Activated T-cell treated with anti-CD3 and anti-CD28 coated beads for 48 hours (primary cell): ENCODE measurements at places on chromosomes 7 and 10.

DNA sequence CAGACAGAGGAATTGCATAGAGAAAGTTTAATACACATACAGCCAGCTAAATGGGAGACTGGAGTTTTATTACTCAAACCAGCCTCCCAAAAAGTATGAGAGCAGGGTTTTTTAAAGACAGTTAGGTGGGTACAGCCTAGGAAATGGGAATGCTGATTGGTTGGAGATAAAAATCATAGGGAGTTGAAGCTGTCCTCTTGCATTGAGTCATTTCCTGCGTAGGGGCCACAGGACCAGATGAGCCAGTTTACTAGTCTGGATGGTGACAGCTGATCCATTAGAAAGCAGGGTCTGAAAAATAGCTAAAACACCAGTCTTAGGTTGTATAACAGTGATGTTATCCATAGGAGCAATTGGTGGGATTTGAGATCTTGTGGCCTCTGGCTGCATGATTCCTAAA, 76.1 kb upstream of the POM121L12 start:
- no peak for DNase-seq

GRCh38 chr10:116082206-116082605, 190.8 kb downstream of the GFRA1 start:
- no peak for DNase-seq

DNA sequence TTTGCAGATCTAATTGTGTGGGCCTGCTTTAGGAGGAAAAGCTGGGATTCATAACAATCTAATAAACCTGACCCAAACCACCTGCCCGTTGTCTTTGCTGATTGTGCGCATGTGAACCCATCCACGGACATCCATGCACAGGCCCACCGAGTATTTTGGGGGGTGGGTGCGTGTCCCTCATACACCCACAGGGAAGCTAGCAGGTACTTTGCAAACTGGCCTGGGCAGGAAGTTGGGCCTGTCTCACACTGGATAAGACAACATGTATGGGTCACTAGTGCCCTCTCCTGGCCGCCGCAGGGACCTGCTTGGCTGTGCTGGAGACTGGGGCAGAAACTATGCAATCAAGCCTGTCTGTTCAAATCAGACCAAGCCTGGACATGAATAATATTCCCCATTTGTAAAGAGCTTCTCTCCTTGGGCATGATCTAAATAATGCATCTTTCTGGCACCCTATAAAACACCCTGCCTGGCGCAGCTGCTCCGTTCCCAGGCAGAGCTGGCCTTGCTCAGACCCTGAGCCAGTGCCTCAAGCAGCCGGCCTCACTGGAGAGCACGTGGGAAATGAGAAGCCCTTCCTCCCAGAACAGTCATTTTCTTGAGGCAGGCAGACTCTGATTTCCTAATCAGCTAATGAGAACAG, 15.8 kb downstream of the ECHDC3 start:
- DNase-seq, result peak; percentile 75

- peak; percentile 33 for DNase-seq
Observed at GRCh38 chr10:6667679-6668270, 87.7 kb upstream of the PRKCQ start.

- DNase-seq, result no peak
Observed at GRCh38 chr10:14153570-14154055, 177.1 kb downstream of the FRMD4A start.

GRCh38 chr10:27372095-27372494, 131.5 kb upstream of the ACBD5 start:
- DNase-seq, result no peak

GRCh38 chr10:15172306-15172840, 3.9 kb upstream of the NMT2 start:
- DNase-seq, result no peak

- no peak for DNase-seq
Observed at GRCh38 chr7:141511676-141512396, 39.4 kb upstream of the AGK start.

DNA sequence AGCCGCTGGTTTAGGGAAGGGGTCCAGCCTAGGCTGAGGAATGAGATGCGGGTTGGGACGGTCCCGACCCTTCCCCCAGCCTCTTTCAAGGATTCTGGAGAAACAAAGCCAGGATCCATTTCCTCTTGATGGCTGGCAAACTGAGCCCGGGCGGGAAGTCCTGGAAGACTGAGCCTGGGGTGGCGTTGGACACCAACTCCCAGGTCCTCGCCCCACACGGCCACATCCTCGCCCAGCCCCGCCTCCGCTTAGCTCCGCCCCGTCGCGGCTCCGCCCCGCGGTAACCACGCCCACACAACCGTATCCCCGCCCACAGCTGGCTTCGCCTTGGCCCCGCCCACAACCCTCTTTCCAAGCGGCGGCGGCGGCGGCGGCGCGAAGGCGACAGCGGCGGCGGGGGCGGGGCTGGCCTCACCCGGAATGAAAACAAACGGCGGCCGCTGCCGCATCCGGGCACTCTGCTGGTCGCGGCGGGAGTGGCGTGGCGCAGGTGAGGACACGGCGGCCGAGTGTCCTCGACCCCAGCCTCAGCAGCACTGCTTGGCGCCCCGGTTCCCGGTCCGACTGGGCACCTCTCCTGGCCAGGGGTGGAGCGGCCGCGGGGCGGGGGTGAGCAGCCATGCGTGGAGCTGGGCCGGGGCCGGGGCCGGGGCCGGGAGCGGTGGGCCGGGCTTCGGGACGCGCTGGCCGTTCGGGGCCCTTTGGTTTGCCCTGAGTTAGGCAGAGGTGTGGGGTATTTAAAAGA, at the start of gene NUB1:
NUB1 (plus strand) TSS at position 456 of the 745 bp plus-strand sequence. CDS start 3,538 bp downstream, outside the sequence.
- DNase-seq, result peak; percentile 92

- no peak for DNase-seq
Observed at GRCh38 chr7:70539205-70539604, 592.7 kb upstream of the GALNT17 start.

- no peak for DNase-seq
Observed at GRCh38 chr7:119105381-119105780, 880.9 kb downstream of the ANKRD7 start.

- DNase-seq, result peak; percentile 15
Observed at GRCh38 chr7:40604601-40605438, 470.0 kb downstream of the SUGCT start.

DNA sequence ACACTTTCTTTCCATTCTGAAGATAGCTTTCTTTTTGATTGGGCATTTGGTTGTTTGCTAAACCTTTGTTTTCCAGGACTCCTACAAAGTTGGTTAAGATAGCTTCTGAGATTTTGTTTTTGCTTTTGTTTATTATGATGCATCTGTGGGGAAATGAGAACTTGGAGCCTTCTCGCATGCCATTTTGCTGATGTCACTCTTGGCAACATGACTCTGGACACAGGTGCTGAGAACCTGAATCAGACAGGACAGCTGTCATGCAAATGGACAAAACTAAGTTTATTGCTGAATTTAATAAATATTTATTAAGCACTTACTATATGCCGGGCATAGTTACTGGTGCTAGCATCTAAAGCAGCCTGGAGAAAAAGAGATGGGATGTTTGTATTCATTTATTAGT, 274.1 kb downstream of the ZEB1 start:
- no peak for DNase-seq

DNA sequence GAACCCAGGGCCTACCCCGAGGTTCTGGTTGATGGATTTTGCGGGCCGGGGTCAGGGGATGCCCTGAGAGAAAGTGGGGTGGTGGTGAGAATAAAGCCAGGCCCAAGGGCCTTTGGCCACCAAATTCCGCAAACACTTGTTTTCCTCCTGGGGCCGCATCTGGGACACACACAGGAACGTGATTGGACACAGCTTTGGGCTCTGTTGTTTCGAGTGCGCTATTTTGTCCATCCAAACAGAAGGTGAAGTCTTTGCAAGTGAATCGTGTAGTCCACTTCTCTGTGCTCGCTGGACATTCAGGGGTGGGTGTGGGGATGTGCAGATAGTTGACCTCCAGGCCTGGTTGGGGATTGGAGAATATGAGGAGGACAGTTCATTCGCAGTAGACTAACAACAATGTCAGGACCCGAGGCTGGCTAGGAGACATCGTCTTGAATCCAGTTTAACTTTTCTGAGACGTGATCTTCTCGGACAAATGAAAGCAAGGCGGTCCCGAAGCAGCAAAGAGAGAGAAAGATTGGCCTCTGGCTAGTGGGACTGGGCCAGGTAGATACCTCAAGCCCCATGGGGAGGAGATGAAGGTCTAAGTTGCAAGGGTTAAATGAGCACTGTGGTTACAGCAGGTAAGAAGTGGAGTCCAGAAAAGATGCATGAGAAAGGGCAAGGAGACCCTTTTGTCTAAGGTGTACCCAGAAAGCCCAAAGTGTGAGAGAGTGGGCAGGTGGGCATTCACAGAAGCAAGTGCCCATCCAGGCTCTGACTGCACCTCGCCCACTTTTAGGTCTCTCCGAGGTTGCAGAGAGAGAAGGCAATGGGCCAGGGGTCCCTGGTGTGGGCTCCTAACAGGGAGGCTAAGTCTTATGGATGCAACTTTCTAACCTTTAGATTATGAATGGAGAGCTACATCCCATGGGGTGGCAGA, 764 bp upstream of the FAM131B start:
- DNase-seq, result no peak

GRCh38 chr10:85256481-85256880, 928.1 kb downstream of the CCSER2 start:
- DNase-seq, result no peak

DNA sequence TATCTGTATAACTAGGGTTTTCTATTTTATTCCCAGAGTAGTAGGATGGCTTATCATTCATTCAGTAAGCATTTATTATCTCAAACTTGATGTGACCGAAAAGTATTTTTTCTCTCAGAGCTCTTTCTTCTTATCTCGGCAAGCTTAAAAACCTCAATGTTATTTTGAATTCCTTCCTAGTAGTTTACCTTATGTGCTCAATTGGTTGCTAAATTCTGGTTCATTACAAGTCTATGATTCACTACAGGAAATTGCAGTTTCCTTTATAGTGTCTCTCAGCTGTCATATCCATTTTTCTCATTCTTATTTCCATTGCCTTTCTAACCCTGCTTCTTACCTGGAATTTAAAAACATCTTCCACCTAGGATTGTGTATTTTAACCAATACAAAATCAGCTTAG, 12.6 kb upstream of the ICA1 start:
- DNase-seq, result no peak

DNA sequence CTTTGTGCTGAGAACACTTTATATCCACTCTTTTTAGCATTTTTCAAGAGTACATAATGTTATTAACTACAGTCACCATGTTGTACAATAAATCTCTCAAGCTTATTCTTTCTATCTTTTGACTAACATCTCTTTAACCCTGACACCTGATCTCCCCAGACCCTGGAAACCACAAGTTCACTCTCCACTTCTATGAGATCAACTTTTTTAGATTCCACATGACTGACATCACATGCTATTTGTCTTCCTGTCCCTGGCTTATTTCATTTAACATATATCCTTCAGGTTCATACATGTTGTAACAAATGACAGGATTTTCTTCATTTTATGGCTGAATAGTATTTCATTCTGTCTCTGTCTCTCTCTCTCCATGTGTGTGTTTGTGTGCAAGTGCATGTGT, 15.5 kb downstream of the SLC13A1 start:
- DNase-seq, result no peak

DNA sequence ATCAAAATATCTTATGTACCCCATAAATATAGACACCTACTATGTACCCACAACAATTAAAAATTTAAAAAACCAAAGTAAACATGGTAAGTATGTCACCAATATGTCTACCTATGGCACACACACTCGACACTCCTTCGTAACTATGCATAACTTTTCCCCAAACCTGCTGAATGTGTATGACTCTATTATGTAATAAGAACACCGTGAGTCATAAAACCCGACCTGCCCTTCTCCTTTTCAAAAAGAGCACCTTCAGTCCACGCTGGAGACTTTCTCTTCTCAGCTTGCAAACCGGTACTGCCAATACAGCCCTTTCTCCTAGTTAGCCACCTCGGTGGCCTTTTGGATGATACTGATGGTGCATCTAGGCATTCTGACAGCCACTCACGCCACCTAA, 186.3 kb downstream of the PRPF18 start:
- no peak for DNase-seq

DNA sequence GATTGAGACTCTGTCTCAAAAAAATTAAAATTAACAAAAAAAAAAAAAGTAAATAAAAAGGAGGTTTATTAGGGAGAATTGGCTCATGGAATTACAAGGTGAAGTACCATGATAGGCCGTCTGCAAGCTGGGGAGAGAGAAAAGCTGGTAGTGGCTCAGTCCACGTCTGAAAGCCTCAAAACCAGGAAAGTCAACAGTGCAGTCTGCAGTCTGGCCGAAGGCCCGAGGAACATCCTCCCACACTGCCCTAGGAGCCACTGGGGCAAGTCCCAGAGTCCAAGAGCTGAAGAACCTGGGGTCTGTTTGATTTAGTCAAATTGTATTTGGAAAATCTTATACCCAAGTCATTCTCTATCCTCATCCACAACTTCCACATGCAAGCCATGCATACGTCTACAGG, 59.0 kb upstream of the RAB18 start:
- no peak for DNase-seq

- no peak for DNase-seq
Observed at GRCh38 chr10:12826800-12827372, 174.6 kb downstream of the CCDC3 start.

DNA sequence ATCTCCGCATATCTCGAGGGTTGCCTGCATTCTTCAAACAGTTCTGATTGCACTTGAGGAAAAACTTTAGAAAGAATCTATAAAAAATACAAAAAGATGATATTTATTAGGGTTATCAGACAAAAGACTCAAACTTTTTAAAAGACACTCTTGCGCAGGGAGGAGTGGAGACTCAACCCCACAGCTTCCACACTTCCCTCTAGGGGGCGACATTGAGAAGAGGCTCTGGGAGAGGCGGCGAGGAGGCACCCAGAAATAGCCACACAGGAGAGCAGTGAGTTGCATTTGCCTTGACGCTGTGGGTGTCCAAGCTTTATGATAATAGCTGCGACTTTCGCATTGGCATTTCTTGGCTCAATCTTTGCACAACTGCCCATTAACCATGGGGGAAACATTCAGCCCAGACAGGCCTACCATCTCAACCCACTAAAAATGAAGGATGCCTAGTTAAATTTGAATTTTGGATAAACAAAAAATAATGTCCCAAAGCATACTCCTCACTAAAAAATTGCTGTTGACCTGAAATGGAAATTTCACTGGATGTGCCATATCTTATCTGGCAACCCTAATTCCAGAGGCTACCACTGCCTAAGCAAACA, 86.2 kb downstream of the EBF3 start:
- DNase-seq, result peak; percentile 13

DNA sequence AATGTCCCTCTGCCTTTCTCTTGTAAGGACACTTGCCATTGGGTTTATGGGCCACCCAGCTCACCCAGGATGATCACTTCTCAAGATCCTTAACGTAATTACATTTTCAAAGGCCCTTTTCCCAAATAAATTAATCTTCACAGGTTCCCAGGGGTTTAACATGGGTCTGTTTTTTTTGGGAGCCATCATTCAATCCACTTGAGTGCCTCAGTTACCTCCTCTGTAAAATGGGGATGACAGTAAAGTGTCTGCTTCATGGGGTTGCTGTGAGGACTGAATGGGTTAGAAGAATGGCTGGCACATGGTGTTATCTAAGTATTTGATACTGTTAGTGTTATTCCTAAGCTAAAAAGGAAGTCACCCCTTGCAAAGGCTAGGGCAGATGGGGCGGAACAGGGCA, 7.4 kb downstream of the C10orf105 start:
- DNase-seq, result no peak

- no peak for DNase-seq
Observed at GRCh38 chr7:72058579-72058978, 353.6 kb downstream of the CALN1 start.
